Right forelimb (tissue), 1 donor: ENCODE measurements at places on chromosomes 5 and 9.

GRCh38 chr9:120513825-120514396 is 66.1 kb downstream of the CDK5RAP2 start:
- no peak for DNase-seq

- DNase-seq = no peak
Observed at GRCh38 chr5:79588696-79589095, 23.5 kb upstream of the TENT2 start.

- no peak for DNase-seq
Observed at GRCh38 chr9:95516221-95516733, 494 bp downstream of the PTCH1 start.

DNA sequence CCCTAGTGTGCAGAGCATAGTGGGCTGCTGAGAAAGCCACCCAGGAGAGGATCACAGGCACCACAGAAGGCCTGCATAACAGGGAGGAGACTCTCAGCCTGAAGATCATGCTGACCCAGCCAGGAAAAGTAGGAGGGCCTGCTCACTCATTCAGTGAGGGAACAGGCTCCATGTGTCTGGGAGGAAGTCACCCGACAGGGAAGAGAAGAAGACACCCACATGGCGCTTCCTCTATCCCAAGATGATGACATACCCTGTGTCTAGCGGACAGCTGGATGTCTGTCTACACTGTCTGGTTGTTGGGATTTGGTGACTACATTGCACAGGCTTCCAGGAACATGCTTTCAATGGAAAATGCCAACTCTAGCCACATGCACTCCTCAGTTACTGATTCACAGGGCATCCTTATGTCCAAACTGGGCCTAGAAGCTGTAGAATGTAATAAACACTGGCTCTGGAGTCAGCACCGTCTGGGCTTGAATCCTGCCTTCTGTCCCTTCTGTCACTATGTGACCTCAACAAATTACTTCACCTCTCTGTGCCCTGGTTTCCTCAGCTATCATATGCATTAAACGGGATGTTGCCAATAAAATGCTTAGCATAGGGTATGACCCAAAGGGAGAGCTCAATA is 47.6 kb downstream of the KLHL3 start:
- no peak for DNase-seq

GRCh38 chr9:98047002-98047401 is 9.5 kb upstream of the NANS start:
- no peak for DNase-seq

DNA sequence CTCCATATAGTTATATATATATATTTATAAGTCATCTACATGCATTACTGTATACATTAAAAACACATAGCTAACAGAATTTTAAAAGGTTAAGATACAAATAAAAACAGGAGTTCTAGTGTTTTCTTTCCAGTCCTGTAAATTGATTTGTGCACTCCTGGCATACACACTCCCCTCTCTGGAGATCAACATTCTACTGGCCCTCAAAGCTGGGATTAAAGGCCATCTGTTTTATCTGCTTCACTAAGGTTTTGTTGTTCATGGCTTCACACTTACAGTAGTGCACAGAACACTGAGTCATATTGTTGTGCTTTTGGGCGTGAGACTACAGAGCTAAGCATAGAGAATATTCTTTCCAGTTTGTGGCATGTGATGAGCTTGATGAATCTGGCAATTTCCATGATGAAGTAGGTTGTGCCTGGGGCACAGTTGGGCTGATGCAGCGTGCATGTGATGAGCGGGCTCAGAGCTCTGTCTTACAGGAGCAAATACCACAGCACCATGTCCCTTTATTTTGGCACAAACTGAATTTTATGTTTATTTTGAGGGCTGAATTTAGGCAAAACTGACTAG is 98.2 kb downstream of the TAF11L14 start:
- DNase-seq = no peak

DNA sequence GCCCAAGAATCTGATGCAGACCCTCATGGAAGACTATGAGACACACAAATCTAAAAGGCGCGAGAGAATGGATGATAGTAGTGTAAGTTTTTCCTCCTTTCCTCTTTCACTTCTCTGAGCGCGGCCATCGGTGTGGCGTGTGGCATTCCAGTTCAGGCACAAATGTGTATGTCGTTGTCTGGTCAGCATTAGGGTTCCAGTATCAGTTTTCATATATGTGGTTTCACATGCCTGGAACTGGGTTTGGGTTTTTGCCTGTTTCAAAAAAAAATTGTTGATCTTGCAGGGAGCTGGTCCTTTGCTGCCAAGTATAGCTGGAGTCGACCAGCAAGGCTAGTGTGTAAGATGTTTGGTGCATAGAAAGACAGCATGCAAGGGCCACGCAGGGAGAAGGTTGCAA is 51.5 kb downstream of the C9orf152 start:
- DNase-seq = no peak

DNA sequence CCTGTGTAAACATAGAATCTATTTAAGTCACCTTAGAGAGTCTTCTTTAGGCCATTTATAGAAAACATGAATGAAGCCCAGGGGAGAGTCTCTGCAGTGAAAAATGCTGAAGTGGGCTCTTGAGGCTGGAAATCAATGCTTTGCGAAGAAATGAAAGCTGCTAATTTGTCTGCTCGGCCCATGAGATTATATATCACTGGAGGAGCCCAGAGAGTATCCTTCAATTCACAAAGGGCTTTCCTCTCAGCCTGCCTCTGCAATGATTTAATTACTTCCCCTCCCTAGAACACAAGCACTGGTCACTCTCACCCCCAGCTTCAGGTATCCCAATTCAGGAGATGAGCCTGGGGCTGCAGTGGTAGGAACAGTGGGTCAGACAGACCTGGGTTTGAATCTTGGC is 8.2 kb upstream of the DRD1 start:
- no peak for DNase-seq

DNA sequence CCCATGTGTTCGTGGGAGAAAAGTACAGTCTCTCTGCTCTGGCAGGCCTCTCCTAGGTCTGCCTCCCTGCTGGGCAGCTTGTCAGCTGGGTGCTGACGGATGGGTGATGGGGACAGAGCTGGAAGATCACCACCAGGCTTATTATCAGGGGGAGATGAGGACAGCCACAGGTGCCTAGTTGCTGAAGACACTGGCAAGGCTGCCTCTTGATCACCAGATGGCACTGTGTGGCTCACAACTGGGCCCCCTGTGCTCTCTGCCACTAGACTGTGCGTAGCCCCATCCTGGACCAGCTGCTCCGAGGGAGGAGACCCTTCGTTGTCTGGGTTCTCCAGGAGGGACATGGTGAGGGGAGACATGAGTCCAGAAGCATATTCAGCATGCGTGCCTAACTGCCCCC is 73.0 kb downstream of the KIF24 start:
- no peak for DNase-seq

- no peak for DNase-seq
Observed at GRCh38 chr9:96068511-96068910, 193.0 kb downstream of the ERCC6L2 start.

- no peak for DNase-seq
Observed at GRCh38 chr5:463952-464351, 21.0 kb downstream of the EXOC3 start.

DNA sequence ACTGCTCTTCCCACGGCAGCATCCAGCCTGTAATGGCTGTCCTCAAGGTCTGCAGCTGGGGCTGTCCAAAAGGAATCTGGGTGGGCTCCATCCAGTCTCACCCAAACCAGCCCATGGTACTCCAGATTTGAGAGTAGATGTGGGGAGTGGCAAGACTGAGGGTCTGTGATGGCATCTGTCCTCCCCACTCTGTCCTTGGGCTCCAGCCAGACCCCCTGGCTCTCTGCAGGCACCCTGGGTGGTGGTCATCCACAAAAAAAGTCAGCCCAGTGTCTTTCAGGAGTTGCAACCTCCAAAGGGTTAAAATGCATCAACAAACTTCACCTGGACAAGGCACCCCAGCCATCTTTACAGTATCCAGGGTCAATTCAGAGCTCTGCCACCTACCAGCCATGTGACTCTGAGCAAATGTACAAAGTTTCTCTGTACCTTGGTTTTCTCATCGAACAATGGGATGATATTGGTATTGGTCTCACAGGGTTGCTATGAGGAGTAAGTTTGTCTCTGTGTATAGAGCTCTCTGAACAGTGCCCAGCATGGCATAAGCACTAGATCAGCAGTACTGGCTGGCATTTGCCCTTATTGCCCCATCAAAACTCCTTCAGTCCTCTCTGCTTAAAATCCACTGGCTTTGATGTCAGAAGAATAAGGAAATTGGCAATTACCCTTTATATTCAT is 7.3 kb upstream of the S1PR3 start:
- no peak for DNase-seq

GRCh38 chr5:128483738-128484137 is 54.3 kb downstream of the FBN2 start:
- DNase-seq = no peak
